Stimulated activated CD8-positive, alpha-beta memory T cell treated with anti-CD3 and anti-CD28 coated beads, Interleukin-4, amount 100 ng/mL, for 1 hour (primary cell): ENCODE measurements at places on chromosomes 6 and 20.

- no peak for DNase-seq
Measured at GRCh38 chr6:28977341-28978132, 27.6 kb downstream of the ZNF311 start.

- no peak for DNase-seq
Measured at GRCh38 chr6:2221726-2222274, 23.6 kb downstream of the GMDS start.

- DNase-seq = no peak
Measured at GRCh38 chr6:81228912-81229555, 523.4 kb downstream of the TENT5A start.

DNA sequence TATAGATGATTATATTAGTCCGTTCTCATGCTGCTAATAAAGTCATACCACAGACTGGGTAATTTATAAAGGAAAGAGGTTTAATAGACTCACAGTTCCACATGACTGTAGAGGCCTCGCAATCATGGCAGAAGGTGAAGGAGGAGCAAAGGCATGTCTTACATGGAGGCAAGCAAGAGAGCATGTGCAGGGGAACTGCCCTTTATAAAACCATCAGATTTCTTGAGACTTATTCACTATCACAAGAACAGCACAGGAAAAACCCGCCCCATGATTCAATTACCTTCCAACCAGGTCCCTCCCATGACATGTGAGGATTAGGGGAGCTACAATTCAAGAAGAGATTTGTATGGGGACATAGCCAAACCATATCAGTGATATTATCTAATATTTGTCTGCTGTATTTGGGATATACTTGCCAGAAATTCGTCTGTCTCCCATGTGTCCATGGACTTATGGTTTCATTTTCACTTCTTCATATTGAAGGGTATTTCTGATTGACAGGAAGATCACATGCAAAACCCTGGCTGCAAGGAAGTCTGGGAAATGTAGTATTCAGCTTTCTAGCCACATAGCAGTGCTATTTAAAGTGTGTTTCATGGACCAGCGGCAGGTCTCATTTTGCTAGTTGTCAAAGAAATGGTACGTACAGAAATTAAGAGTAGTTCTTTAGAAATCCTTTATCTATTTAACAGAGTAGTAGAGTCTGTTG, 50.5 kb upstream of the PAK5 start:
- no peak for DNase-seq

GRCh38 chr6:168043848-168044415, 35.1 kb downstream of the FRMD1 start:
- no peak for DNase-seq

DNA sequence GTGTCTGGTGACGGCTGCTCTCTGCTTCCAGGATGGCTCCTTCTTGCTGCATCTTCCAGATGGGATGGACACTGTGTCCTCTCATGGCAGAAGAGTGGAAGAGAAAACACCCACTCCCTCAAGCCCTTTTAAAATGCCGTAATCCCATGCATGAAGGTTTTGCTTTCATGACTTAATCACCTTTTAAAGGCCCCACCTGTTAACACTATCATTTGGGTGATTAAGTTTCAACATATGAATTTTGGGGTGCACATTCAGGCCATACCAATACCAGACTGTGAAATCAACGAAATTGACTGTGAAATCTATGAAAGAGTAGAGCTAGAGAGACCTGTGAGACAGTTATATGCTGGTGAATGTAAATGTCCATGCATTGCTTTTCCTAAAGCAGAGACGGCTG, 374.3 kb upstream of the CHD6 start:
- no peak for DNase-seq

DNA sequence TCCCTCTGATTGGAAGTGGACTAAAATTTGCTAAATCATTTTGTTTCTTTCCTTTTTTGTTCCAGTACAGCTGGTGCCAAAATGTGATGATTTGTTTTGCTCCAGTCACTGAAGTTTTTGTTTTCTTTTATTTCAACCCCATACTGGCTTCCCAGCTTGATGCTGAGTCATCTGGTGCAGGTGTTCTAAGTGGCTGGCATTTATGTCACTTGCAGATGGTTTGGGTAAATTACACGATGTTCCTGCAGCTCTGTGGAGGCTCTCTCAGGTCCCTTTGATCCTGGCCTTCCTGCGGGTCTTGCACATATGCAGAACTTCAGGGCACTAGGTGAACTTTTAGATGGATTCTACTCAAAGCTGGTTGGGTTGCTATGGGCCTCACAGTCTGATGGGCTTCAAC, 577.7 kb downstream of the HAO1 start:
- DNase-seq = no peak

GRCh38 chr6:26295691-26296555, 69.1 kb upstream of the BTN3A2 start:
- DNase-seq = no peak
